ENCODE measurements at places on chromosomes 11 and 22.

DNA sequence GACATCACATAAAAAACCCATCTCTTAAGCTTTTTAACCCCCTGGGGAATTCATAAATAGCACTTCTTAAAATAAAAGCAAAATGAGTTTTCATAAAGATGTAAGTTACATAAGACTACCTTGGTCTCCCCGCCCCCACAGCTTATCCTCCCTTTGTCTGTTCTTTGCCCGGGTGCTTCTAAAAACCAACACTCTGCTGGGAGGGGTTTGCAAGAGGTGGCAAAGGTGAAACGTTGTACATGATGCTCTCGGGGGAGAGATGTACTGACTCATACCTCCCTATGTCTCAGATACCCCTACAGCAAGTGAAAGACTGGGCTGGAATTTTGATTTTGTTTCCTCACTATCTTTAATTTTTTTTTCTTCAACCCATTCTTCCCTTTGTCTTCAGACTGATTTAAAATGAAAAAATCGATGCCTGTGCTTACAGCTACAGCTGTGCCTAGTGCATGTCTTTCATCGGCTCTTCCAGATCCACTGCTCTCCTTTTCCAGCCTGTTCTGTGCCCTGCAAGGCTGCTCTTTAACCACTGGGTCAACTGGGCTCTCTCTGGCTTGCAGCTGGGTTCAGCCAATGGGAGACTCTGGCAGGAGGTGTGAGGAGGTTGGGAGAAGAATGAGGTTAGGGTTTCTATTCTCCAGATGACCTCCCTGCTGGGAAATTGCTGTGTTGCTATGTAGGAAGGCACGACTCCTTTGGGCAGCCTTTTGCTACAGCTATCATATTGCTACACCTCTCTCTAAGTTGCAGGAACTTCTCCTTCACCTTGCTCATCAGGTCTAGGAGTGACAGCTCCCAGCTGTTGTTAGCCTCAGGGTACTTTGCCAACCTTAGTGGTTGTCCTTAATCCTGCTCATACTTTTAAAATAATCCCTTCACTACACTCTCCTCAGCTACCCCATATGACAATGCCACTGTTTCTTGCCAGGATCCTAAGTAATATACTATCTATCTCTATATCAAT lies 266.5 kb downstream of the TENM4 start:
- DNase-seq, result no peak

DNA sequence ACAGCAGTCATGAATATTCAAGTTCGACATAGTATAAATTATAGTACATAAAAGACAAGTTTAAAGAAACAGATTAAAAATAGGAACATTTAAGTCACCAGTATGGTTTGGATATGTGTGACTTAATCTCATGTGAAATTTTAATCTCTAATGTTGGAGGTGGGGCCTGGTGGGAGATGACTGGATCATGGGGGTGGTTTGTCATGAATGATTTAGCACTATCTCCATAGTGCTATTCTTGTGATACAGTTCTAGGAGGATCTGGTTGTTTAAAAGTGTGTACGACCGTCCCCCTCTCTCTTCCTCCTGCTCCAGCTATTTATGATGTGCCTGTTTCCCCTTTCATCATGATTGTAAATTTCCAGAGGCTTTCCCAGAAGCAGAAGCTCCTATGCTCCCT lies 3.3 kb downstream of the KDM4E start:
- DNase-seq, result no peak

DNA sequence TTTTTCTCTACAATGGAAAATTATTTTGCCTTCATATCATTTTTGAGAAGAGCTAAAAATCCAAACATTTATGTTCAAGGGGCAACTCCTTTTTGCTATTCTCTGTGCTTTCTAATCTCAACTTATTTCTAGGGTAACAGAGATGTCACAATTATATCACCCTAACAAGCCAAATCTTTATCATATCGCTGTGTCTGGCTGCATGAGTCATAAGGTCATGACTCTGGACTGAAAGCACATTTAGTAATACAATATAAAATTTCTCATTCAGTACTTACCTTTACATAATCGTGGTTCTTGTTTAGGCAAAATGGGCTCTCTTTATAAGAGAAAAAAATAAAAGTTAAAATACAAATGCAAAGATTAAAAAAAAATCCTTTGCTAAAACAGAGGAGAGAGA lies 326.0 kb downstream of the CASP12 start:
- no peak for DNase-seq

DNA sequence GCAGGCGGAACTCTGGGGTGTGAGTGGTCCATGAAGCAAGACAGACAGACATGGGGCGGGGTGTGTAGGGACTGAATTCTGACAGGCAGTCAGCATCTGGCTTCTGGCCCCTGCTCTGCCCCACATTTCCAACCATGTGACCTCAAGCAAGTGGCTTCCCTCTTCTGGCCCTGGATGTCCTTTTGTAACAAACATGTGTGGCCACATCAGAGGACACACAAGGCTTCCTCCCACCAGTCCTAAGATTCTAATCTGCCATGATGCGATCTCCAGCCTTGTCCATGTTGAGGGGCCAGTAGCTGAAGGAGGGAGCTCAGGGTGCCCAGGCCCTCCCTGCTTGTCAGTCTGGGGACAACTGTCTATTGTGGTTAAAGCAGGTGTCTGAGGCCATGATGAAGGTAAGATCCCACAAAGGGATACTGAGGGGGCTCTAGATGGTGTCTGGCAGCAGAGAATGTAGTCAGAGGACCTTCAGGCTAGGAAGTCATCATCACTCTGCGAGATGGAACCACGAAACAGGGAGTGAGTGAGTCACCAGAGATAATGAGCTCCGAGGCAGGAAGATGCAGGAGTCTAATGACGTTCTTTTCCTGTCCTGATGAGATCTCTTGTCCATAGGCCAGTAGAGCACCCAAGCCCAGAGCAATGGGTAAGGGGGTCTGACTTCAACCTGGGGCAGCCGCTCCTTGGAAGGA lies 27.4 kb downstream of the DRD2 start:
- no peak for DNase-seq

DNA sequence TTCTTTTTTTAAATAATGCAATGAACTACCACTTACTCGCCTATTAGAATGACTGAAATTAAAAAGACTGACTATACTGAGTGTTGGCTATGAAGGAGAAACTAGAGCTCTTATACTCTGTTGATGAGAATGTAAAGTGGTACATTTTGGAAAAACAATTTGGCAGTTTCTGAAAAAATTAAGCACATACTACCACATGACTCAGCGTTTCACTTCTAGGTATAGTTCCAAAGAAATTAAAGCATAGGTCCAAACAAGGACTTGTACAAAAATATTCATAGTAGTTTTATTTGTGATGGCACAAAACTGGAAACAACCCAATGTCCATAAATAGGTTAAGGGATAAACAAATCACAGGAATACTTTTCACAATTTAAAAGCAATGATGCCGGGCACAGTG lies 22.4 kb upstream of the SLC29A2 start:
- no peak for DNase-seq

- DNase-seq, result no peak
Observed at GRCh38 chr11:3243880-3244279, 11.7 kb upstream of the MRGPRE start.

- no peak for DNase-seq
Observed at GRCh38 chr11:47570651-47571356, 5.4 kb downstream of the PTPMT1 start.

GRCh38 chr11:45964911-45965389 lies 42.5 kb downstream of the LARGE2 start:
- peak; percentile 48 for DNase-seq

DNA sequence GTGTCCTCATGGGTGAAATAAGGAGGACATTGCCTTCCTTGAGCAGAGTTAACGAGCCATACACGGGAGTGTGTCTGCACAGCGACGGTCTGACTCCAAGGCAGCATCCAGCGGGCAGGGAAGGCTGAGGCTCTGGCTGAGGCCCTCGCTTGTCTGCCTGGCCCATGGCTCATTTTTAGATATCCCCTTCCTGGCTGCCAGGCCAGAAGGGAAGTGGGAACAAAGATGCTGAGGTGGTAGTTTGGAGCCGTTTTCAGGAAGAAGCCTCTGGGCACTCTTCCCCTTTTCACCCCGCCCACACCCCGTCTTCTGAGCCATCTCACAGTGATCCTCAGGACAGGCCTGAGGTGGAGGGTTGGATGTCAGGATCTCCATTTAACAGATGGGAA lies 3.0 kb upstream of the SLCO2B1 start:
- DNase-seq, result no peak

GRCh38 chr22:35311551-35311999 lies 11.9 kb downstream of the TOM1 start:
- no peak for DNase-seq

DNA sequence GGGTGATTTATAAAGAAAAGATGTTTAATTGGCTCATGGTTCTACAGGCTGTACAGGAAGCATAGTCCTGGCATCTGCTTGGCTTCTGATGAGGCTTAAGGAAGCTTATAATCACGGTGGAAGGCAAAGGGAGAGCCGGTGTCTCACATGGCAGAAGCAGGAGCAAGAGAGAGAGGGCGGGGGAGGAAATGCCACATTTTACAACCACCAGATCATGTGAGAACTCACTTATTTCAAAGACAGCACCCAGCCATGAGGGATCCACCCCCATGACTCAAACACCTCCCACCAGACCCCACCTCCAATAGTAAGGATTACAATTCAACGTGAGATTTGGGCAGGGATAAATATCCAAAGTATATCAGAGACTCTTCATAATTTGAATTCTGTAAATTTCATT lies 200.7 kb downstream of the MSANTD4 start:
- no peak for DNase-seq

- no peak for DNase-seq
Observed at GRCh38 chr11:130474637-130475400, 26.4 kb downstream of the ADAMTS15 start.

DNA sequence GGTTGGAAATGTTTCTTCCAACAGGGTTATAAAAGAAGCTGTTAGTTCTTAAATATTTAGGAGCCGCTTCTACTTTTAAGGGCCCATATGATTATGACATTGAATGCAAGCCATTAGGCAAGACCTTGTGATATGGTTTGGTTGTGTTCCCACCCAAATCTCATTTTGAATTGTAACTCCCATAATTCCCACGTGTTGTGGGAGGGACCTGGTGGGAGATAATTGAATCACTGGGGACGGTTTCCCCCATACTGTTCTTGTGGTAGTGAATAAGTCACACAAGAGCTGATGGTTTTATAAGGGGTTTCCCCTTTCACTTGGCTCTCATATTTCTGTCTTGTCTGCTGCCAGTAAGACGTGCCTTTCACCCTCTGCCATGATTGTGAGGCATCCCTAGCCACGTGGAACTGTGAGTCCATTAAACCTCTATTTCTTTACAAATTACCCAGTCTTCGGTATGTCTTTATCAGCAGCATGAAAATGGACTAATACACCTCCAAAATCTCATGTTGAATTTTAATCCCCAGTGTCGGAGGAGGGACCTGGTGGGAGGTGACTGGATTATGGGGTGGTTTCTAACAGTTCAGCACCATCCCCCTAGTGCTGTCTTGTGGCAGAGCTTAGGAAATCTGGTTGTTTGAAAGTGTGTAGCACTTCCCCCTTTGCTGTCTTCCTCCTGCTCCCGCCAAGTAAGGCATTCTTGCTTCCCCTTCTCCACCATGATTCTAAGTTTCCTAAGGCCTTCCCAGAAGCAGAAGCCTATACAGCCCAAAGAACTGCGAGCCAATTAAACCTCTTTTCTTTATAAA lies 4.3 kb downstream of the CD59 start:
- DNase-seq, result no peak

DNA sequence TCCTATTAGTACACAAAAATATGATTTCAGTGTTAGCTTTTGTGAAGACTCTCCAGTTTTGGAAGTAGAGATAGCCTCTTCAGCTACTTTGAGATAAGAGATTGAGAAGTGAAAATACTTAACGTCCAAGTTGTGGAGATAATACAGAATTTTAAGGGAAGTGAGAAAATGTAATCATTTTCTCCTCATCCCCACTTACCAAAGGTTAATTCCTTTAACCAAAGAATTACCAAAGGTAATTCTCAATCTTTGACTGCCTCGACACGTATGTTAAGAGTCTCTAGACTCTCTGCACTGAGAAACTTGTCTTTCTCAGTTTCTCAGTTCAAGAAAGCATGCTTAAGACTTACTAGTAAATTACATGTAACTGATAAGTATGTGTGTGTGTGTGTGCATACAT lies 15.3 kb downstream of the C11orf54 start:
- no peak for DNase-seq

DNA sequence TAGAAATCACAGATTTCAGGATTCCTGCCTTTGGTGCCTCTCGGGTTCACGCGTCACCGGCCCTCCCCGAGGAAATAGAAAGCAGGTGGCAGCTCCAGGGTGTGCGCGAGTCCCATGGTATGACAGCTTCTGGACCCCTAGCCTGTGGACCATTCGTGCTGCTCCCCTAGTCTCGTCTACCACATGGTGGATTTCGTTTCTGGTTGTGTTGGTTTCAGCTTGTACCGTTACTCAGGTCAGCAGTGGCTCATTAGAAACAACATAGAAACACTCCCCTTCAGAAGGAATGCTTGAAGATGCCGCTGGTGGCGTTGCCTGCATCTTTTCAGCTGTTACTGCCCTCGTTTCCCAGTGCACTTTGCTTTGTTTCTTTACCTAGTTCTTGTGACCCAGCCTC lies 700 bp downstream of the TTC17 start:
- DNase-seq, result no peak

DNA sequence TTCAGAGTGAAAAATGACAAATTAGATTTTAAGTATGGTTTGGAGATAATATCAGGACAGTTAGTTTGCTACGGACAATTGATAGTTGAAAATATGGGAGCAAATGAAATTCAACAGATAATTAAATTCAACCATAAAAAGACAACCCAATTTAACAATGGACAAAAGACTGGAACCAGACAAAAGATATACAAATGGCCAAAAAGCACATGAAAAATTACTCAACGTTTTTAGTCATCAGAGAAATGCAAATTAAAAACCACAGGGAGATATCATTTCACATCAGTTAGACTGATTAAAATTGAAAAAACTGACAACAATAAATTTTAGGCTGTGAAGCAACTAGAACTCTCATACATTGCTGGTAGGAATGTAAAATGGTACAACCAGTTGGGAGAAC lies 27.2 kb downstream of the SIK2 start:
- no peak for DNase-seq

DNA sequence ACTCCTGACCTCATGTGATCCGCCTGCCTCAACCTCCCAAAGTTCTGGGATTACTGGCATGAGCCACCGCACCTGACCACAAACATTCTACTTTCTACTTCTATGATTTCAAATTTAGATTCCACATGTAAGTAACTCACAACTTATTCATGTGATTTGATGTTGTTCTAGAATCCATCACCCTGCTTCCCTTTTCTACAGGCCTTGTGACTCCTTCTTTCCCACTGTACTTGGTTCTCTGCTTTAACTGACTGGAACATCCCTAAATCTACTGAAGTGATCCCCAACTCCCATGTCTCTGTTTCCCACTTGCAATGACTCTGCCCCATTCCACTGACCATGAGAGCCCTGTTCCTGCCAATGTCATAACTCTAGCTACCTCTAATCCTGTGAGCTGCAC lies 25.7 kb upstream of the MRPL17 start:
- no peak for DNase-seq

All from right kidney (tissue), 9 donors.